T-helper 2 cell (primary cell): ENCODE measurements at places on chromosomes 6 and 20.

GRCh38 chr6:2958331-2958711 is 13.0 kb downstream of the SERPINB6 start:
- DNase-seq, result no peak

DNA sequence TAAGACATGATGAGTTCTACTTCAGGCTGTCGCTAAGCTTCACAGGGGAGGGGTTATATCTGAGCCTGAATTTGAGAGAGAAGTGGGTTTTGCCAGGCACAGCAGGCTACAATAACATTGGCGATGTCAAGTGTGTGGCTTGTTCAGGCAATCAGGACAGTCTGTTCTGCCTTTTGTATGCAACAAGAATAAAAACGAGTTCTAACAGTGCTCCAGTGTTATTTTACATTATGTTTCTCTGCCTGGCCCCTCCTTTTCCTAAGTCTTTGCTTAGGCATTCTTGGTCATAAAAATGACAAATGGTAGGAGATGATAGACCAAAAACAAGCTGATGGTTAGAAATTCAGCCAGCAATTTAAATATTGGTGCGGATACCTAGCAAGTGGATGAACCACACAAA is 26.8 kb downstream of the PAQR8 start:
- peak; percentile 29 for DNase-seq

DNA sequence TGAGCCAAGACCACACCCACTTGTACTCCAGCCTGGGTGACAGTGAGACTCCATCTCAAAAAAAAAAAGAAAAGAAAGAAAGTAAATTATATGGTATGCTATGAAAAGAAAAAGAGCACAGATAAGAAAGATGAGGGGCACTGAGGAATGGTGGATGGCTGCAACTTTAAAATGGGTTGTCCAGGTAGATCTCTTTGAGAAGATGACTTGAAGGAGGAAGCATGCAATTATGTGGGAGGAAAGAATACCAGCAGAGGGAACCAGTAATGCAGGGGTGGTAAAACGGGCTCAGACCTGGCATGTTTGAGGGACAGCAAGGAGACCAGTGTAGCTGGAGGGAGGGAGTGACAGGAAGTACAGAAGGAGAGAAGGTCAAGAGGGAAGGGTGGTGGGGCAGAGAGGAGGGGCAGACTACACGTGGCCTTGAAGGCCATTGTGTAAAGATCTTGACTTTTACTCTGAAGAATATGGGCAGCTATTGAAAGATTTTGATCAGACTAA is 22.3 kb downstream of the LINC00237 start:
- DNase-seq, result no peak

DNA sequence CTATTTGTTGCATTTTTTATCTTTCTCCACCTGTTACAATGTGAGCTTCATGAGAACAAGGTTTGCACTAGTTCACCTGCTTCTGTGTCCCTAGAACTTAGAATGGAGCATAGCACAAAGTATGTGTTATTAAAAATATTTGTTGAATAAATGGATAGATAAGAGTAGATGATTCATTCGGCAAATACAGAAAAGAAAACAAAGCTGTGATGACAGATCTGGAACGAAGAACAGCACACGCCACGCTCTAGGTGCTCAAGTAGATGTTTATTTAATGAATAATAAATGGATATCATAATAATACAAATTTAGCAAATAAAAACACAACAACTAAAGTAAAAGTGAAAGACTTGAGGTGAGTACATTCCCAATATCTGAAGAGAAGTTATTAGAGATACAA is 273.1 kb downstream of the HAO1 start:
- no peak for DNase-seq

- DNase-seq, result no peak
Measured at GRCh38 chr6:71510057-71510713, 221.6 kb downstream of the OGFRL1 start.

GRCh38 chr6:93917216-93917615 is 497.9 kb upstream of the EPHA7 start:
- DNase-seq, result no peak
